KBM-7 (cell line): ENCODE measurements at places on chromosomes 13 and 19.

DNA sequence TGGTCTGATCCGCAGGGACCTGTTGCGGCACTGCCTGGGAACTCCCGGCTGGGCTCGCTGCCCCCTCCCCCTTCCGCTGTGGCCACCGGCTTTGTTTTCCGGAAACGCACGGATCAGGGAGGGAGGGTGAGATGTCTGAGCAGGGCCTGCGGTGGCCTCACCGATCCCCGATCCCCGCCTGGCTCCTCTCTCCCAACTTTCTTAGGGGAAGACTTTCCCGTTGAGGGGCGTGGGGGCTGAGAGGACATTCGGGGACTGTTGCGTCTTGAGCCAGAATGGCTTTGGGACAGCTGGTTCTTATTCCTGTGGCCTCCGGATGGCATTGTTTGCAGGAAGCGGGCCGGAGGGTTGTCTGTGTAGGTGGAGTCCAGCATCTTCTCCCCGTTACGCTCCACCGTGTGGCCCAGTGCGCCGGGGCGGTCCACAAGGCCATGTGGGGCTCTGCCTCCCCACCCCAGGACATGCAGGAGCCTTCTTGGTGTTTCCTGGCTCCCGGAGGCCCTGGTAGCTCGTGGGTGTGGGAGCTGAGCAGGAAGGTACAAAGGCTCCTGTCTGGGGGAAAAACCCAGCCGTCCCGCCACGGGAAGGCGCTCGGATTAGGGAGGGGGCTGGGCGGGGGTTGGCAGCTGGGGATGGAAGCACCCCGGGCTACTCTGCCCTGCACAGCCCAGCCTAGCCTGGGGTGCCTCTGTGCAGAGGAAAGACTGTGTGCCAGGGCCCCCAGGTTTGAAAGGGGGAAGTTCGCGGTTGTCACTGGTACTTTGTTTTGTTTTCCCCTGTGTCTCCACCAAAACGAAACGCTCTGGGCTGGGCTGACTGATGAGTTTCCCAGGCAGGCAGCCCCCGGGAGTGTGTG, 1.3 kb downstream of the CSNK1G2 start:
- peak; percentile 87 for DNase-seq

DNA sequence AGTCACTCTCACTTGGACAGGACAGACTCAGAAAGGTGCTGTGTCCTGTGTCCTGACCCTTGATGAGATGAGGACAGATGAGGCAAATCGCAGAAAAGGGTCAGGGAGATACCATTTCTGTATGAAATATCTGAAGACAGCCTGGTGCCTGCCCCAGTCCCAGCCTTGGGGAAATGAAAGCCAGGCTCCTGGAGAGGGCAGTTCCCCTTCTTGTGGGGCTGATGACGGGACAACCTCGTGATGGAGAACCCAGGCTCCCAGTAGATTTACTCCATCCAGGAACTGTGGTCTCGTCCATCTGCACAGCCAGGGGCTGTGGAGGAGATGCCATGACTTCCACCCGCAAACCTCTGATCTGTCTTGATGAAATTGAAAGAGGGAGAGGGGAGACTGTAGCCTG, 13.8 kb downstream of the LILRB1 start:
- DNase-seq: no peak

- no peak for DNase-seq
Observed at GRCh38 chr19:1683869-1684572, 31.6 kb upstream of the TCF3 start.

DNA sequence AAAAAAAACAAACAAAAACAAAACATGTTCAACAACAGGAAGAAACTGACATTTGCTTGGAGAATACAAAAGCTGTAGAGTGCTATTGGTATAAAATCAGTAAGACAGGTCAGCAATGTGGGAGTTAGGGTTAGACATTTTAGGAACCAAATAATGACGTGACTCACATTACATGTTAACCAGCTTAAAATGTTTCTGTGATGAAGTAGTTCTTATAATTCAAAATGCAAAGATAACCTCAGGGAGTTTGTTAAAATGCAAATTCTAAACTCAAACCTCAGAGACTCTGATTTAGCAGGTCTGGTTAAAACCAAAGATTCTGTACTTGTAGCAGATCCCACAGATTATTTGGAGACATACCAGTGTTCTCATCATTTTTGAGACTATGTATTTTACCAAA, 549.4 kb upstream of the SLITRK1 start:
- no peak for DNase-seq

DNA sequence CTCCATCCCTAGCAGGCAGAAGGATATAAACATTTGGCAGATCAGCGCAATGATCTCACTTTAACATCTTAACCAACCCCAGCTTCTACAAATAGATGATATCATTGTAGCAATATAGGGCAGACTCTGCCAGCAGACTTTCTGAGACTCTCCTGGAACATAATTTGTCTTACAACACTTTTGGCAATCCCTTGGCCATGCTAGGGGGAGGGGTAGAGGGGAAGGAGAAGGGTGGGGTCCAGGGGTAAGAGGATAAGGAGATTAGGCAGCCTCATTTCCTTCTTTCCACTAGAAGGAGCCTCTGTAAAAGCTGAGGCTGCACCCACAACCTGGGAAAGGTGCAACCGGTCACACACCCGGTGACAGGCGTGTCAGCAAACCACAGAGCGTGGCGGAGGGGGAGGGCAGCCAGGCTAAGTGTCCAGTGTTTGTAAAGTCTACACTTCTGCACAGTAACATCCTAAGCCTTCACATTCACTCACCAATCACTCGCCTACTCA, 8.7 kb upstream of the UBAC2 start:
- no peak for DNase-seq

GRCh38 chr13:69279213-69279612, 828.4 kb upstream of the ATXN8OS start:
- DNase-seq: no peak

GRCh38 chr19:48487948-48488347, 18.8 kb downstream of the CYTH2 start:
- no peak for DNase-seq

GRCh38 chr19:14062558-14062855, 631 bp upstream of the PALM3 start:
- DNase-seq: no peak

DNA sequence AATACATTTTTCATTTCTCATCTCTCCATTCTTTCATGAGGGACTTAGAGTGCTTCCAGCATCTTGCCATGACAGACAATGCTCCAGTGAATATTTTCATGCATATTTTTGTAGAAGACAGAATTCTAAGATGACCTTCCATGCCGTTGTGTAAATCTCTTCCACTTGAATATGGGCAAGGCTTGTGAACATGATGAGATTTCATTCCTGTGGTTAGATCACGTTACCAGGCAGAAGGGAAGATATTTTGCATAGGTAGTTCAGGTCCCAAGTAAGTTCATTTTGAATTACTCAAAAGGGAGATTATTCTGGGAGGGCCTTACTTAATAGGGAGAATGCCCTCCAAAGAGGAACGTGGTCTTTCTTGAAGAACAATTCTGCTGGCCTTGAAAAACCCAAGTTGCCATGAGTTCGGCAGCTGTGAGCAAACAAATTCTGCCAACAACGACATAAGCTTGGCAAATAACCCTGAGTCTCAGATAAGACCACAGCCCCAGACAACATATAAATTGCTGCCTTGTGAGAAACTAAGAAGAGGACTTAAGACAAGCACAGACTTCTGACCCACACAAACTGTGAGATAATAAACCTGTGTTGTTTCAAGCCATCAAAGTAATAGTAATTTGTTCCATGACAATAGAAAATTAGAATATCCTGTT, 400.5 kb upstream of the GPC6 start:
- no peak for DNase-seq

- DNase-seq: no peak
Observed at GRCh38 chr19:34324320-34324719, 40.7 kb upstream of the GPI start.
